CD4-positive, alpha-beta memory T cell (primary cell): ENCODE measurements at places on chromosomes 16 and 17.

DNA sequence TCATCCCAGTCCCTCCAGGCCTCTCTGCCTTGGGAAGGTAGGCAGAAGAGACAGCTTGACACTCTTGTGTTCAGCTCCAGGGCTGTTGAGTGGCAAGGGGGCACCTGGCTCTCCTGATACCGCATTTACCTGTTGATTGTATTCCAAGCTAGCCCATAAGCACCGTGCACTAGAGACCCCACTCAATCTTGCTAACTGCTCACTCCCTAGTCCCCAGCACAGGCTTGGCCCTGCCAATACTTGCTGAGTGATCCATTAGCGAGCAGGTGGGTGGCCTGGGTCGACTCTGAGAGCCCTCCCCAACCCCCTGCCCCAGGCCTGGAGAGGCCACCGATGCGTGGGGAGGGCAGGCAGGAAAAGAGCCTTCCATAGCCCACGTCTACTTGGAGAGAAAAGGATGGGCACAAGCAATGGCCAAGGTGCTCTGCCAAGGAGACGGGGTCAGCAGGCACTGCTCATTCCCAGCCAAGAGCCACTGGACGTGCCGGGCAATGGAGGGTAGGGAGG, 29.5 kb downstream of the FA2H start:
- no peak for DNase-seq

DNA sequence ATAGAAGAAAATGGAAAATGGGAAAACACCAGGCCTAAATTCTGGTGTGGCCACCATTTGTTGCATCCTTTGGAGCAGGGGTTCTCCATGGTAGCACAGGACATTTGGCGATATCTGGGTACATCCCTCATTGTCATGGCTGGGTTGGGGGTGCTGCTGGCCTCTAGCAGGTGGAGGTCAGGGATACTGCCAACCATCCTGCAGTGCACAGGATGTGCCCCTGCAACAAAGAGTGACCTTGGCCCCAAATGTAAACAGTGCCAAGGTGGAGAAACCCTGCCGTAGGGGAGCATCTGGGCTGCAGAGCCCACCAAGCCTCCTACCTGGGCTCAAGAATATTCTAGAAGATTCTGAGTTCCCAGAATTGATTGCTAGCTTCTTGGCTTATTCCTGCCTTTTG, 27.5 kb downstream of the NKD1 start:
- no peak for DNase-seq

- no peak for DNase-seq
These were observed 40.5 kb upstream of the MGAT5B start for GRCh38 chr17:76827736-76828135.

DNA sequence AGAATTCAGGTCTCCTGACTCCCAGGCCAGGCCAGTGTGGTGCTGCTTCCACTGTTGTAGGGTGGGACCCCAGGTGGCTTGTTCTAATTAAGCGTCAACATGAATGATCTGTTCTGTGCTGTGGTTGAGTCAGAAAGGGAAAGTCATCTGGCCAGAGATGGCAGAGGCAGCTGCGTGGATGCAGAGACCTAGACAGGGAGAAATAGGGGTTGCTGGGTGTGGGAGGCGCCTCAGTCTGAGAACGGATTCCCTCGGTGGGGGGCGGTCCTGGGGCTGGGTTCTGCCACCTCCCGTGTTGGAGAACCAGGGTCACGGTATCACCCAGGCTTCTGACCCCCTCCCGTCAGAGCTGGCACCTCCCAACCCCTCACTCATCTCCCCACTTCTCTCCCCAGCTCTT, 5.6 kb downstream of the FBRS start:
- DNase-seq: no peak

GRCh38 chr17:31398381-31399311, 7.2 kb downstream of the RAB11FIP4 start:
- no peak for DNase-seq

DNA sequence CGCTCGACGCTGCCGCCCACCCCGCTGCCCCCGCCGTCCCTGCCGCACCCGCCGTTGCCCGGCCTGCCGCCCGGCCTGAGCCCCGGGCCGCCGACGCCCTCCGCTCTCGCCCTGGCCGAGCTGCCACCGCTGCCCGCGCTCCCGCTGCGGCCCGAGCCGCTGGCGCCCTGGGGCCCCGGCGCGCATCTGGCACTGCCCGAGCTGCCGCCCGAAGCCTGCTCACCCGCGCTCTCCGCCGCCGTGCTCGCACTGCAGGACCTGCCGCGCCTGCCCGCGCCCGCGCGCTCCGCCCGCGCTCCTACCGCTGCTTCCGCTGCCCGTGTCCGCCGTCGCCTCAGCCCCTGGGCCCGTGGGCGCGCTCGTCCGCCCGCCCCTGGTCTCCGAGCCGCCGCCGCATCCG, 8.4 kb upstream of the CLDN9 start:
- no peak for DNase-seq

GRCh38 chr16:15811481-15812400, 45.1 kb downstream of the MYH11 start:
- DNase-seq: no peak

- no peak for DNase-seq
These were observed 120.7 kb downstream of the STXBP4 start for GRCh38 chr17:55089256-55089655.

DNA sequence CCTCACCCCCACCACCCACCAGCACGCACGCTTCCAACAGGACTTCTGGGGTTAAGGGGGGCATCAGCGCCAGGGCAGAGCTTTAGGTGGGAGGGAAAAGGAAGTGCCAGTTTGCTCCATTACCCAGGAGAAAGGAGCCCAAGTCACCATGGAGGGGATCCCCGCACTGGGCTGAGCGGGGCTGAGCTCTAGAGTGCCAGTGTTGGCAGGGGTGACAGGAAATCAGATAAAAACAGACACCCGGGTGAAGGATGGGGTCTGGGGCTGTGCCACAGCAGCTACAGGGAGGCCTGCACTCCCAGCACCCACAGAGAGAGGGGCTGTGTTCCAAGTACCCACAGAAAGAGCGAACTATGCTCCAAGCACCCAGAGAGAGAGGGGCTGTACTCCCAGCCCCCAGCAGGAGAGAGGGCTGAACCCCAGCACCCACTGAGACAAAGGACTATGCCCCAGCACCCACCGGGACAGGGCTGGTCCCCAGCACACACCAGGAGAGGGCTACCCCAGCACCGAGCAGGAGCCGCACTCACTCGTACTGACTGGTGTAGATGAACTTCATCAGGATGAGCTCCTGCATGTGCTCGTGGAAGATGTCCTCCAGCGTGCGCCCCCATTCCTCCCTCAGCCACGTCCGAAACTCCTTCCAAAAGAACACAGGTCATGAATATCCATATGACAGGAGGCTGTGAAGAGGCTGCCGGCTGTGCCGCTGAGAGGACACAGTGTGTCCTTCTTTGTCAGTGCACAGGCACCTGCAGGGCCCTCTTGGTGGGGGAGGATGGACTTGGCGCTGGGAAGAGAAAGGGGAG, 18.6 kb upstream of the C16orf95 start:
- DNase-seq: no peak

GRCh38 chr16:68406458-68407152, 41.7 kb downstream of the SMPD3 start:
- no peak for DNase-seq

DNA sequence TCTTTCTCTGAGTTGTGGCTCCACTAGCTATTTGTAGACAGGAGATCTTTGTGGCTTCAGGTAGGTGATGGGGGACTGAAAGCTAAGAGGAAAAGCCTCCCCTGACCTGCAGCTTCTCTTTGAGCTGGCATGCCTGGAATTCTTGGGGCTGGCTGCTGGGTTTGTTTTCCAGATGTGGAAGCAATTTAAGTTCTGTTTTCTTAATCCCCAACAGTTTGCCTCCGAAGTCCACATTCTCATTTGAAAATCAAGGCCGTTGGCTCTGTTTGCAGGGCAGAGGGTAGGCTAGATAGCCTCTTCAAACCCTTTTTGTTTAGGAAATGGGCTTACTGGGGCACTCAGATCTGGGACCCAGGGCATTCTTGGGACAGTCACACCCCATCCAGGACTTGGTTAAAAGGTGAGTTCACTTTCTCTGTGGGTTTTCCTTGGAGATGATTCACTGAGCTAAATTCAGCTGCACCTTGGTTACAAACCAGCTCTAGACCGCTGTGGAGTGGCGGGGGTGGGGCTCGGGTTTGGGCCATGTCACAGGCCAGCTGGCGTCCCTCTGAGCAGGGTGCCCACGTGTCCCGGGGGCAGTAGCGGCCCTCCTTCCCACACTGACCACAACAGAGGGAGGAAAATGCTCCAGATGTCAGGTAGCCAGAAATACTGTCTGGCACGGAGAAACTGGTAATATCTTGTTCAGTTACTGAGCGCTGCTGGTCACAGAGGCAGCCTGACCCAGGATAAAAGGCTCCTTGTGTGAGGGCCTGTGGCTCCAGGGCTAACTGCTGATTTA, 108.5 kb downstream of the RAB11FIP4 start:
- DNase-seq: no peak

DNA sequence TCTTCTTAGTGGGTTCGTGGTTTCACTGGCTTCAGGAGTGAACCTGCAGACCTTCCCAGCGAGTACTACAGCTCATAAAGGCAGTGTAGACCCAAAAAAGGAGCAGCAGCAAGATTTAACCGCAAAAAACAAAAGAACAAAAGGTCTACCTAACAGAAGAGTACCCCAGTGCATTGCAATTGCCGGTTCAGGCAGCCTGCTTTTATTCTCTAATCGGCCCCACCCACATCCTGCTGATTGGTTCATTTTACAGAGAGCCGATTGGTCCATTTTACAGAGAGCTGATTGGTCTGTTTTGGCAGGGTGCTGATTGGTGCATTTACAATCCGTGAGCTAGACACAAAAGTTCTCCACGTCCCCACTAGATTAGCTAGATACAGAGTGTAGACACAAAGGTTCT, 2.0 kb upstream of the ARRB2 start:
- DNase-seq: peak; percentile 65

- no peak for DNase-seq
These were observed 135.6 kb downstream of the GAS7 start for GRCh38 chr17:10062691-10063385.

DNA sequence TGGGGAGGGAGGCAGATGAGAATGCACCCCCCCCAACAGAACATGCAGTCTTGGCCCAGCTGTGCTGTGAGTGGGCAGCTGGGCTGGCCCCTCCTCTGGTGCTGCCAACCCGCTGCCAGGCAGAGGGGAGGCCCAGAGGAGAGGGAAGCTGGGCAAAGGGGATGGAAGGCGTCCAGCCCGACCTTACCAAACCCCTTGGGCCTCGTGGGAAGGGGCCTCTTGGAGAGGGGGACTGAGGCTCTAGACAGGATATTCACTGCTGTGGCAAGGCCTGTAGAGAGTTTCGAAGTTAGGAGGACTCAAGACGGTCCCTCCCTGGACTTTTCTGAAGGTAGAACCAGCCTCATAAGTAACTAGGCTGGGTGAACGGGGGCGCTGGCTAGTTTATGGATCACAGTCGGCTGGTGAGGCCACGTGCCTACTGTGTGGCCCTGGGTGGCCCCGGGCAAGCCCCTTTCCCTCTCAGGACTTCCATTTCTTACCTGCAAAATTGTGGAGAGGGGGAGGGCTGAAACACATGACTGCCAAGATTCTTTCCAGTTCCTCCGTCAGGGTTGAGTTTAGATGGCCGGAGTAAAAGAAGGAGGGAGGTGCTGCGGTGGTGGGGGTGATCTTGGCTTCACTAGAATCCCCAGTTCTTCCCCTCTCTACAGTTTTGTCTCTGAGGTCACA, 857 bp upstream of the STAT5A start:
- peak; percentile 38 for DNase-seq

GRCh38 chr16:71853413-71853812, 7.6 kb downstream of the ATXN1L start:
- no peak for DNase-seq

- no peak for DNase-seq
These were observed 2.3 kb upstream of the NUDT16L1 start for GRCh38 chr16:4690946-4691665.

GRCh38 chr16:67936124-67936879, at the start of gene PSMB10:
PSMB10 (minus strand) TSS chr16:67936850; CDS start chr16:67936749, 101 bp downstream.
- no peak for DNase-seq

GRCh38 chr16:19389246-19389645, 28.4 kb upstream of the TMC5 start:
- peak; percentile 26 for DNase-seq

- DNase-seq: peak; percentile 54
These were observed 51.2 kb downstream of the RMI2 start for GRCh38 chr16:11396241-11397048.

GRCh38 chr17:17508019-17508535, 11.9 kb upstream of the RASD1 start:
- DNase-seq: no peak

DNA sequence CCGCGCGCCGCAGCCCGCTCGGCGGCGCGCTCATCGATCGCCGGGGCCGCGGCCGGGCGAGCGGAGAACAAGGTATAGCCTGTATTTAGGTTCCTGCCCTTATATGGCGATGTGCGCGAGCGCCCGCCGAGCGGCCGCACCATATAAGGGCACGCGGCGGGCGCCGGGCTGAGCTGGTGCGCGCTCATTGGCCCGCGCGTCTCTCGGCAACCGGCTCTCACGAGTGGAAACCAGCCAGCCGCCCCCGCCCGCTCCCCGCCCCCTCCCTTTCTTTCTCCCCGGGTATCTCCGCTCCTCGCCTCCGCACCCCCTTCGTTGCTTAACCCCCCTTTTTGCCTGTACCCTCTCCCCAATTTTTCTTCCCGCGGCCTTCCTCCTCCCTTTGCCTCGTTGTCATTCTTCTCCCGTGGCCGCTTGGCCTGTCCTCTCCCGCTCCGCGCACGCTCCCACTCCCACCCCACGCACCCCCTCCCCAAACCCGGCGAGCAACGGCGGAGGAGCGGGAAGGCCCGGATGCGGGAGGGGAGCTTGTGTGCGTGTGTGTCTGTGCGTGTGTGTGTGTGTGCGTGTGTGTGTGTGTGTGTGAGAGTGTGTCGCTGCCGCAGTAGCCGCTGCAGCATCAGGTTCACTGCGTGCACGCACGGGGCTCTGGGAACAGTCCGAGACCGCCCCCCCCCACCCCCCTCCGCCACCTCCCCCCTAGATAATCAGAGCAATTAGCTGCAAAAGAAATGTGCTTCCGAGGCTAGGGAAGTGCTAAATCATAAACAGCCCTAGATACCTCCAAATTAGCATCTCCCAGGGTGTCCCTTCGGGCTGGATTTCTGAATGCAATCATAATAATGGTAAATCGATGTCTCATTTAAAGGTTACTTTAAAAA, 13.5 kb upstream of the CBX8 start:
- peak; percentile 77 for DNase-seq
